Vagina (tissue), 2 donors: ENCODE measurements at places on chromosomes 7 and 10.
A peak's percentile ranks its signal among the peaks of the same experiment; 100 is the strongest.

- DNase-seq, result no peak
These were observed 22.7 kb downstream of the GARS1 start for GRCh38 chr7:30617359-30617758.

DNA sequence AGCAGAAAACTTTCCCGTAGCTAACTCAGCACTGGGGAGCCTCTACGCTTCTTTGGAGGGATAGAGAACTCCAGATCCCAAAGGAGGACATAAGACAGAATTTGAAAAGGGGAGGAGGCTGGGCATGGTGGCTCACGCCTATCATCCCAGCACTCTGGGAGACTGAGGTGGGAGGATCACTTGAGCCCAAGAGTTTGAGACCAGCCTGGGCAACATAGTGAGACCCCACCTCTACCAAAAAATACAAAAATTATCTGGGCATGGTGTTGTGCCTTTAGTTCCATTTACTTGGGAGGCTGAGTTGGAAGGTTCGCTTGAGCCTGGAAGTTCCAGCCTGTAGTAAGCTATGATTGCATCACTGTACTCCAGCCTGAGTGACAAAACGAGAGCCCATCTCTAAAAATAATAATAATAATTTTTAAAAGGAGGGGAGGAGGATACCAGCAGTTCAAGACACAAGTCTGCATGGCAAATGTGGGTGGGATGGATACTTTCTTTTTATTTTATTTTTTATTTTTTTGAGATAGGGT, 165.9 kb upstream of the SH2B2 start:
- no peak for DNase-seq

- no peak for DNase-seq
These were observed 10.9 kb downstream of the TECPR1 start for GRCh38 chr7:98240961-98241673.

DNA sequence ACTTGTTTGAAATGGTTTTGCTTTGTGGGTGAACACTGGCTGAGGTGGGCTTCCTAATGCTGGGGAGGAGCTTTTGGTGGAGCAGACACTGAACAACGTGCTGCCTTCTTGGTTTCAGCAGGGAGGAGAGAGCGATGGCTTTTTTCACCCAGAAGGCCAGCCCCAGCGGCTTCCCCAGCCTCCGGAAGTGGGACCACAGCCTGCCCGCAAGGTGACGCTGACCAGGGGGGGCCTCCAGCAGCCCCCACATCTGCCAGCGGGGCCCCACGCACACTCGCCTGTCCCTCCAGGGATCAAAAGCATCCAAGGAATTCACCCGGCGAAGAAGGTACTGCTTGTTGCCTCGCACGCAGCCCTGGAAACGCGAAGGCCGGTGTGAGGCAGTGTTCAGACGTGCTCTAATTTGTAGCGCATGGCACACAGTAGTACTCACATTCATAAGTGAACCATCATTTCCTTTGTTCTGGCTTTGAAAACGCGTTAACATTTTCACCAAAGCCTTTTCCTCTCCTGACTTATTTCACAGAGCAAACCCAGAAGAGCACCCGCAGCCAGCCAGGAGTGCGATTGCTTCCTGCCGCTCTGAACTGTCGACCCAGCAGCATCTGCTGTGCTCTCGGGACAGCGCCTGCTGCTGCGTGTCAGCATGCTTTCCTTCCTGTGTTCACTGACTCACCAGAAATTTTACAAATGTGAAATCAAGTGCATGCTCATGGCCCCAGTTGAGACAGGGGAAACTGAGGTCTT, 48.4 kb downstream of the SHH start:
- no peak for DNase-seq

GRCh38 chr10:64369885-64370773, 848.9 kb downstream of the REEP3 start:
- no peak for DNase-seq

DNA sequence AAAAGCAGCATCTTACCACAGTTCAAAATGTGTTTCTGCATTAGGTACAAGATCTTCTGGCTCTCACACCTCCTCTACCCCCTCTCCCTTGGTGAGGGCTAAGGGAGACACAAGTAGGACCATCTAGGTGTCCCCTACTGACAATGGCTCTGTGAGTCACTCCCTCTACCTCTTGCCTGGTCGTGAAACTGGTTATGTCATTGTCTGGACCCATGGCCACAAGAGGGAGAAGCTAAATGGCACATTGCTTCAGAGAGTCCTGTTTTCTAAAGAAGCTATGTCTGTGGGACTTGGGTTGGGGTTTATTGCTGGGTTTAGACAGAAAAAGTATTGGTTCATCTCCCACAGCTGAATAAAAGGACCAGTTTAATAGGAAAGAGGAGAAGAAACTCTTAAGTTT, 4.0 kb upstream of the PLXNA4 start:
- DNase-seq, result peak; percentile 28

- DNase-seq, result no peak
These were observed 188.0 kb upstream of the GPR26 start for GRCh38 chr10:123478116-123478515.

DNA sequence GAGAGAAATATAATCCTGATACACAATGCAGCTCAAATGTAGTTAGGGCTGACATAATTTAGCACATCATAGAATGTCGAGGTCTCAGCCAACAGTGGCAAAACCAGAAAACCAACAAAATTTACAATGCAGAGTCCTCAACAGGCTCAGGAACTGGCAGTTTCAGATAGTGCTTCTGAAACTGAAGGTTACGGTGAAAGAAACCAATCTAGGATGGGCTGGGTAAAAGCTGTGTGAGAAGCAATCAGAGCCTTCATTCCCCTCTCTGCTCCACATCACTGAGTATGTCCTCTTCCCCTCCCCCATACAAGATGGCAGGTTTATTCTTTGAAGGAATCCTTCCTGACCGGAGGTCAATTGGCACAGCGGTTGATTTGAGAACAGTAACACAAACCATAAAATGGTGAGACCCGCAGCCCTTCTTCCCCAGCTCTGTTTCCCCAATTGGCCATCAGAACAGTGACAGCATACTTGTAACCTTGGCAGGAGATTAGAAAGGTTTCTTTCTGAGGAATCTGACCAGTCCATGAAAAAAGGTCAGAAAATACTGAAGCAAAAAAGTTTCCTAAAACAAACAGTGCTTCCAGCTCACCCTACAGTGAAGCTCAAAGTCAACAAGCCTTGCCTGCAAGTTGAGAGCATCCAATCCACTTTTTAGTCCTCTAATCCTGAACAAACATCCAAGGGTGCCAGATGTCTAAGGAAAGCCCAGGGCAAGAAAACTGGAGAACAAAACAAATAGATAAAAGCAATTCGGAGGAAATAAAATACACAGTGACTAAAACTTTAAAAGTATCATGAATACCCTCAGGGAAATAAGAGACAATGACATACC, 53.9 kb upstream of the IL6 start:
- DNase-seq, result no peak
